SHP77 treated with DMSO at 0.1 percent for 48 hours (cell line): ENCODE measurements at places on chromosomes 2 and 18.

DNA sequence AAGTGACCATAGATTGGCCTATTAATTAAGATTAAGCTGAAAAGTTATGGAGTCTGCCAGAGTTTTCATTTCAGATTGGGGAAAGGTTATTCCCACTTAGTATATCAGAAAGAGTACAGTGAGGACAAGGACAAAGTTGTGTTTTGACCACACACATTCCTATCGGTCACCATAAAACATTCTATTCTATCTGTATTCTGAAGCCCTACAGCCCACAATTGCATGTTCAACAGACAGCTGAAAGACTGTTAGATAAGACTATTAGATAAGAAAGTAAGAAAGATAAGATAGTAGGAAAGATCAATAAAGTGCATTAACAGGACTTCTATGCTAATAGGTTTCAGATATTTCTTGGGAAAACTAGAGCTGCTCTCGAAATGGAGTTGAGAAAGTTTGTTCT is 26.7 kb upstream of the ACYP2 start:
- no peak for DNase-seq

DNA sequence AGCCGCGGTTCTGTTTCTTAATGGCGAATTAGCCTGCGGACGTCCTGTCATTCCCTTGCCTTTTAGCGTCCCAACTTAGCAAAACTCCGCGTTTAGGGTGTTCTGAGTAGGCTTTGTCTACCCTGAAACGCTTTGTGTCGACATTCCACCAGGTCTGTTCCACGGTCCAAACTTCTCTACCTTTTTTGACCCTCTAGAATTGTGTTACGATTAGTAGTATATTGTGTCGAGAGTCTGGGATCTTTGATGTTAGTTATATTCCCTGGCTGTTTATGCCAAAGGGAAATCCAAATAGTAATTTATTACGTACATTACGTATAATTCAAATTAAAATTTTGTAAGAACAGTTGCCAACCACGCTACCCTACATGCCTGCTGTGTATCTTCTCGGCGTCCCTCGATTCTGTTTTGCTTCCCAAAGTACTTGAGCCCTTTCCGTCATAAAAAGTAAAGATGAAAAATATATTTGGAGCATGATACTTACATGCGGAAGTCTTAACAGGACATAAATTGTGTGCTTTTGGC is 495 bp upstream of the TTC32 start:
- no peak for DNase-seq

DNA sequence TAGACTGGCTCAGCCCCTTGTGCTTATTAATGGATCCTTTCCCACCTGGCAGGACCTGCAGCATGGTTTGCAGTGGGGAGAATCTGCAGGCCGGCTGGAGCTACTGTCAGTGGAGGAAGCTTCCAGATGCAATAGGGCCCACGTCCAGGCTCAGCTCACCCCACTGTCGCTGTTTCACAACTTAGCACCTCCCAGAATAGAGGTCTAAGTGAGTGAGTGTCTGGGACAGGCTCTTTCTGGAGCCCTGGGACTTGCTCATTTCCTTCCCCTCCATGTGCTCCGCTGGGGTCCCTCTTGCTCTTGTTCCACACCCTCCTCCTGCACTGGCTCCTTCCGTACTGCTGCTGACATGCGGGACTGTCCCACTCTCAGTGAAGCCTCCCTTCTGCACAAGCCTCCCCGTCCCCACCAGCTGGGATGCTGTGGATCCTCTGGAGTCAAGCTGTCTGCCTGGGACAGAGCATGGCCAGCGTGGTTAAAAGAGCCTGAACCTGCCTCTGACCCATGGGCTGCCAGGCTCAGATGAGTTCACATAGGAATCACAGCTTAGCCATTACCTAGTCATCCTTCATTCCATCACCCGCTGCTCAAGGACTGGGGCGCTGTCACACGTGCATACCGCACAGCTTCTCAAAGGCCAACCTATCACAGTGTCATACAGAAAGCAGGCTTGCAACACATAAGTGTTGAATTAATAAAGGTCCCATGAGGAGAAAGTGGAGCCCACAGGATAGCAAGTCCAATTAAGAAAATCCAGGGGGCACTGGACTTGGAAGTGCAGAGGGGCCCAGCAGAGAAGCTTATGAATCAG is 135.9 kb downstream of the ACKR3 start:
- DNase-seq, result no peak

- no peak for DNase-seq
These were observed 32.1 kb downstream of the ME2 start for GRCh38 chr18:50911006-50911405.

GRCh38 chr2:171551836-171552235 is 29.6 kb downstream of the CYBRD1 start:
- DNase-seq, result no peak
